ENCODE measurements at places on chromosomes 1 and 21. TPM values are rescaled to one million over a fixed set of nuclear protein-coding genes. Genes with fewer than 3 reads are reported as not detected.

- DNase-seq: no peak
These were observed 2.8 kb downstream of the ARMH1 start for GRCh38 chr1:44677201-44677766.

GRCh38 chr1:107196973-107197562 lies 56.2 kb downstream of the NTNG1 start:
- DNase-seq: no peak

- no peak for DNase-seq
These were observed 199.4 kb upstream of the PTBP2 start for GRCh38 chr1:96521994-96522760.

The POU2F1 gene
- total RNA-seq: 12.3 TPM

The TMPRSS15 gene
- total RNA-seq: not detected

Measured in CD8-positive, alpha-beta memory T cell (primary cell).